Activated naive CD4-positive, alpha-beta T cell treated with anti-CD3 and anti-CD28 coated beads, Interleukin-2, amount 50 U/mL, for 16 hours (primary cell): ENCODE measurements at places on chromosomes 2 and 18.

GRCh38 chr2:65367524-65367923 lies 64.9 kb downstream of the SPRED2 start:
- DNase-seq, result no peak

GRCh38 chr2:26922405-26923188 lies 47.8 kb upstream of the MAPRE3 start:
- DNase-seq, result peak; percentile 32

GRCh38 chr2:236217926-236218325 lies 46.3 kb downstream of the ASB18 start:
- no peak for DNase-seq

DNA sequence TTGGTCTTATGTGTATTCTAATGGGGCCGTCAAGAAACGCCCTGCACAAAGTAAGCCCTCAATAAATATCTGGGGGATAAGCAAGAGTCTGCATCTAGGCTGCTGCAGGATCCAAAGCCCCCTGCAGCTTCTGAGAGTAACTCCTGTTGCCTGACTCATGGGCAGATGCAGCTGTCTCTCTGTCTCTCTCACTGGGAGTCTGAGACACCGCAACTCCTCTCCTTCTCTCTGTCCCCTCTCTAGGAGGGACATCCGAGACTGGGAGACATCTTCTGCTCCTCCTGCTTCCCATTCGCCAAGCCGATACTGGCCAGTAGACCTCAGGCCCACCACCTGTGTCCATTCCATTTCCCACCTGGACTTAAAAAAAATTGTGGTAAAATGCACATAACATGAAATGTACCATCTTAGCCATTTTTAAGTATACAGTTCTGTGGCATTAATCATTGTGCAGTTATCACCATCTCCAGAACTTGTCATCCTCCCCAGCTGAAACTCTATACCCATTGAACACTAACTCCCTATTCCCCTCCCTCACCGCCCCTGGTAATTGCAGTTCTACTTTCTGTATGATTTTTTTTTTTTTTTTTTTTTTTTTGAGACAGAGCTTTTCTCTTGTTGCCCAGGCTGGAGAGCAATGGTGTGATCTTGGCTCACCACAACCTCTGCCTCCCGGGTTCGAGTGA lies 20.1 kb downstream of the DYSF start:
- DNase-seq, result no peak

DNA sequence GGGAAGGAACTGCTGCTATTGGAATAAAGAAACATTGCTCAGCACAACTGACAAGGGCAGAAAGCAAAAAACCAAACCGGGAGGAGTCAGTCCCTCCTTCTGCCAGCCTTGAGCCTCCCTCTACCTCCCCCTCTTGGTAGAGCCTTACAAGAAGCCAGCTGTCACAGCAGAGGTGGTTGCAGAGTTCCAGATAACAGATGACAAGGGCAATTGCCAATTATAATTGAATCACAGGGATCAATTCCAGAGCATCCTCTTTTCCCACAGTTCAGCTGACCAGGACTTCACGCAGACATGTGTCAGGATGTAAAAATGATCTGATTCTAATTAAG lies 548.2 kb upstream of the LRRTM1 start:
- no peak for DNase-seq

- no peak for DNase-seq
Observed at GRCh38 chr2:69993708-69994107, 32.3 kb upstream of the ASPRV1 start.

DNA sequence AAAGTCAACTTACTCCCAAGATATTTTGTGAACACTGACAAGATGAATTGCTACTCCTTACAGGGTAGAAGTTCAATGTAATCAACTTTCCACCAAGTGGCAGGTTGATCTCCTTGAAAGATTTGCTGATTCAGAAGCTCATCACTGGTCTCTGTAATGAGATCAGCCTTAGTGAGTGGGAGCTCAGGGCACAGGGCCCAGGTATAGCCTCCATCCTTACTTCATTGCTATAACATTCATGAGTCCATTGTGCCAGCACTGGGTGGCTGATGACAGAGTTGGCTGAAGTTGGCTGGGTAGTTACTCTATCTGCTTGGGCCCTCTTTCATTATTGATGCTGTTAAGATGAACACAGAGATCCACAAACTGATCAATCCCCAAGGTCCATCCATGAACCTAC lies 379.0 kb downstream of the IRS1 start:
- no peak for DNase-seq

DNA sequence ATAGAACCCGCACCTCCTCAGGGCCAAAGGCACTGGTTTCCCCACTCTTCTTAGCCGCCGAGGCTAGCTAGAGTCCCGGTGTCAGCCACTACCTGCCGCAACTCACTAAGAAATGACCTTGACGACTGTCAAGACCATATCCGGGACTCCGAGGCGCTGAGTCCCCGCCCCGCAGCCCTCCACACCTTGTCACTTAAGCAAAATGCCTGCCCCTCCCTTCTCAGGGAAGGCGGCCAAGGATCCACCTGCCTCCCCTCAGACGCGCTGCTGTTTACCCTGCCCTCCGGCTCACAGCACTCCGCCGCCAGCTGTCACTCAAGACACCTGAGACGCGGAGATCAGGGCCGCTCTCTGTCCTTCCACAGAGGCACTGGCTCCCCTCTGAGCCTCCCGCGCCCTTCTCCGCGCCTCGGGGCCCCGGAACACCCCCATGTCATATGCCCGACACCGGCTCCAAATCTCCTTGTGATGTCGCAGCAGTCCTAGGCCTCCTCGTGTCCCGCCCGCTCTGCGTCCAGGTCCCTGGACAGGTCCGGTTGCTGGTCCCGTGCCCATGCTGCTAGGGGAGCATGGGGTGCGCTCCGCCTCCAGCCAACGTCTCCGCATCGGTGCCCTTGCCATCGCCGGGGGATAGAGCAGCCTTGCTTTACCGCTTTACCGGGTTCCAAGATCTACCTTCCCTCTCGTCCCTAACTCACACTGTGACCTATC lies 32.5 kb upstream of the REG3G start:
- no peak for DNase-seq

DNA sequence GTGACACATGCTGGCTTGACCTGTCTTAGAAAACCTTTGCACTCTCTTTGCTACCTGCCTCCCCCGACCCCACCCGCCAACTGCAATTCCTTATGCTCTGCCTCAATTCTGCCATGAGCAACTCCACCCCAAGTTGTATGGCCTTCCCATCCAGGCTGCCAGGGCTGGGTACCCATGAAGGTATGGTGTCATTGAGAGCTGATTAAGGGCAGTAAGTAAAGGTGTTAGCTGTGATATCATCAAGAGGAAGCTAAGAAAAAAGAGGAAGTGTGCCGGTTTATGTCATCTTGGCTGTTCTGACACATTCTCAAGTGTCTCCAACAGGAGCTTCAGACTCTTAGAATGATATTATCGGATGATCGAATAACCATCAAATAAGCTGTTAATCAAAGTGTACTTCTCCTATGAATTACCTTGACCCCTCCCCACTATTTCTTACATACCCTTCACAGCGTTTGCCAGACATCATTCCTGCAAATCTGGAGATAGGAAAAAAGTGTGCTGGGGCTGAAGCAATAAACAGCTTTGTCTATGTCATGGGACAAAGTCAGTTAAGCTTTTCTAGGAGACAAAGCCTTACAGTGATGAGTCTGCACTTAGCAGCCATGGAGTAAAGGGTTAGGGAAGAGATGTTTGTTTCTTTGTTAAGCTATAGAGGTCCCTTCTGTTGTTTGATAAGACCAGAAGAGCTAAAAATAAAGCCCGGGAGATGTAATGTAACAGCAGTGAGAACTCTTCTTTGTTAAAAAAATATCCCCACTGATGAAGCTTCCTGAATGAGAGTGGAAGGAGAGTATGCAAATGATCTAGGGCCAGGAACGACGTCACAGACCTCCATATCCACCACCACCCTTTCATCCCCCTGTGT lies 40.4 kb upstream of the SMAD2 start:
- DNase-seq, result no peak

DNA sequence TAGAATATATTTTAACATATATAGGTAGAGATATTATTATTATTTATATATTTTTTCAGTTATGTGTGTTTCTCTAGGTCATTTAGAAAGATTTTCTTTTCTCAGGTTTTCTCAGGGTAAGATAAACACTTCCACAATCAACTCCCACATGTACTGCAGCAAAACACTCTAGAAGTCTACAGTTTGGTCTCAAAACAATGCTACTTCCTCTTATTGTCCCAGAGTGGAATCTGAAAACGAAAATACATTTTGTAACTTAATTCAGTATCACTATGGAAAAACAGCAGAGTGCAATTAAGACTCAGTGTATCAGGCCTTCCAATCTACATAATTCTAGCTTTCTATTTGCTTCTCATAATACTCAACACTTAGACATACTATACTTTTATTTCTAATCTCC lies 190.1 kb upstream of the SLC35G4 start:
- DNase-seq, result no peak

DNA sequence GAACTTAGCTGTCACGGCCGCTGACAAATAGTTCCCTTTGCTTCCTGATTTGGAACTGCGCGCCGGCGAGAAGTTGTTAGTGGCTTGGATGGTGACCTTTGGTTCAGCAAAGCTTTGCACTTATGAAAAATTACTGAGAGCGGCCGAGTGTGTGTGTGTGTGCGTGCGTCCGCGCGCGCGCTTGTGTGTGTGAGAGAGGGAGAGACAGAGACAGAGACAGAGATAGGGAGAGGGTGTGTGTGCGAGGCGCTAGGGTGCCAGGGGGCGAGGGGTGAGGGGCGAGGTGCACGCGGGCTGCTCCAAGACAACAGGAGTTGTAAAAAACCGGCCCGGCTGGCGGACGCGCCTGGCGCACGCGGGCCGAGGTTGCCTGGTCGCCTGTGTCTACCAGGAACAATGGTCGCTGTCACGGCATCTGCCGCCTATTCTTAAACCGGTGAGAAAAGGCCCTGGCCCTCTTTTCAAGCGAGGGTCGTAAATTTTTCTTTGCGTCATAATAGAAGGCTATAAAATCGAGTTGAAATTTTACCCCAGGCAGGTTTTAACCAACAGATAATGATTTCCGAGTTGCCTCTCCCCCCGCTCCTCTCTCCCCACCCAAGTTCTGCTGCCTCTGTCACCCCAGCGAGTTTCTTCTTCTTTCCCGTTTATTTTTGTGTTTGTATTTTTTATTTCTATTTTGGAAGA lies 535 bp downstream of the HOXD3 start:
- DNase-seq, result no peak

- no peak for DNase-seq
Observed at GRCh38 chr18:78735131-78736014, 244.2 kb upstream of the SALL3 start.

DNA sequence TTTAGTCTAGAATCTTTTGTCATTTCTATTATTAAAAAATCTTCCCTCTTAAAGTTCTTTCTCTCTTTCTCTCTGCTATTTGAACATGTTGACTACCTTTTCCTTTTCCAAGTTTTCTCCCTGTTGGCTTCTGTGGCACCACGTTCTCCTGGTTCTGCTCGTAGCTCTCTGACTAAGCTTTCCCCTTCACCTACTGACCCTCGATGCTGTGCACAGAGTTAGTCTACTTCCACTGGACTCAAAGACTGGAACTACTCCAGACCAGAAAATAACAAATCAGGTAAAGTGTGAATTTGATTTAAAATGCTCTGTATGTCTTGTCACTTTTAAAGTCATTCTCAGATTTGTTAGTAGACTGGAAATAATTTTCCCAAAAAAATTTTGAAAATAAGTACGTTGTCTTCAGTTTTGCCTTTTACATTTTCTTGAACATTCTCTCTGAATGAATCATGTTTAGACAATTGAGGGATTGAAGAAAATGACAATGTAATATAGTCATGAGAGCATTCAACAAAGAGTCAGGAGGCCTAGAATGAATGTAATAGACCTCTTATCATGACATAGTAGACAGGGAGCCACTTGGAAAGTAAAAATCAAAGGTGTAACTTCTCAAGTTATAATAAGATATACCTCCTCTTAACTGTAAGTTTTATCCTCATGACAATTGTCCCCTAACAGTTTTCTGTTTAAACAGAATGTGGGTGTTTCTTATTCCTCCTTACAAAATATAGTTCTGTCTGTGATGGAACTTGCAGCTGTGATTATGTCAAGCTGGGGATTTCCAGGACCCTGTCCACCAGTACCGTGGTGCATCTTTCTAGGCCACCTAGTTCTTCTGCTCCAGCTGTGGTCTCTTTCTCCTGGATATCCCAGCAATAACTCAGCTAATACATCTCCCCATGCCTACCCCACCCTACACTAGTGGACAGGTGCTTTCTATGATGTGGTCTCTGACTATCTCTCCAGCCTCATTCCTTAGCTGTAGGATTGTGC lies 25.5 kb downstream of the ITPRID2 start:
- no peak for DNase-seq

DNA sequence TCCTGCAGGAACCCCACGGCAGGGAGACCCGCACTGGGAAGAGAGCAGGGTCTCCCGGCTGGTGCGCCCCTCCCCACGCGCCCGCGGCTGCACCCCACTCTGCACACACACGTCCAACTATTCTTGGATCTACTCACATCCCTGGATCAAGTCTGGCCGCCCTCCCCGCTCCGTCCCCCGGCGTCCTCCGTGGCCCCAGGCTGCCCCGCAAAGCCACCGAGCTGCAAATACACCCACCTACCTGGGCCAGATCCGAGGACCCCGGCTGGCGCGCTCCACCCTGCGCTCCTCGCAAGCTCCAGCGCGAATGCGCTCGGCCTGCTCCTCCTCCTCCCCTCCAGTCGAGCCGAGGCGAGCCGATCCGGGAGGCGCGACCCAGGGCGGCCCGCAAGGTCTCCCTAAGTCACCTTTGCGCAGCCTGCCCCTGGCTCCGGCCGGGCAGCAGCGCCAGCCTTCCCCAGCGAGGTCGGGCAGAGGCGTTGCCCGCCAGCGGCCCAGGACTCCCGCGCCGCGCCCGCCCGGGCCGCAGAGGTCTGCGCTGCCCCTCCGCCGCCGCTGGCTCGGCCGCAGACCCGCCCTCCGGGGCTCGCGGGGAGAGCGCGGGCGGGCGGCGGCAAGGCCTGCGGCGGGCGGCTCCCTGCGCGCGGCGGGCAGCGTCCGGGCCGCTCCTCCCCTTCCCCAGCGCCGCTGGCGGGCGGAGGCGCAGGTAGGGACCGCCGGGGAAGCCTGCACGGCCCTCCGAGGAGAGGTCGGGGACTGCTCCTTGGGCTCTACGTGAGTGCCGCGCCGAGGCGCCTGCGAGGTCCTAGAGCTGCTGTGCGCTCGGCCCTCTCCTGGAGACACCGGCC lies 126.0 kb downstream of the OSBPL1A start:
- DNase-seq, result peak; percentile 14

DNA sequence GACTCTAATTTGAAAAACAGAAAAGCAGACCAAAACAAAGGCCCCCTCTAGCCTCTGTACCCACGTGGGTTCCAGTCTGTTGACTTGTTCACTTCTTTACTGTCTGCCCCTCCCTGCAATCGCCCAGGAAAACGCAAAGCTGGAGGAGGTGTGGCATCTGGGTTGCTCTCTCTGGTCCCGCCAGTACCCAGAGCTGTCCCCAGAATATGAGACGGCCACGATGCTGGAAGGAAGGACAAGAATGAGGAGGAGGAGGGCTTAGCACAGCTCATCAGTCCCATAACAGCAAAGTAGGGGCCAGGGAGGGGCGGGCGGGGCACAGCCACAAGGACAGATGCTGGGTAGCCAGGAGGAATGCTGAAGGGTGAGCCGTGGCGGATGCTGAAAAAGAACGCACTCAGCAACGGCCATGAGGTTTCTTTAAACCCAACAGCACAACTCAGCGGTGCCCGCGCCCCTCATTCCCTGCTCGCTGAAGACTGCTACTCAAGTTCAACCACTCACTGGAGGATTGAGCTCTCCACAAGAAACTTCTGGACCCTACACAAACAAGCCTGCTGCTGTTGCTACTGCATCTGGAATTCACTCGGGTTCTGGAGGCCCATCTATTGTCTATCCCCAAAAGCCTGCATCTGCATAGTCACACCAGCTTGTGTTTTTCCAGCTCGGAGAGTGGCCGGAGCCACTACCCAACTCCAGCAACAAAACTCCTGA lies 187.7 kb downstream of the HDAC4 start:
- DNase-seq, result no peak

- DNase-seq, result no peak
Observed at GRCh38 chr2:96874198-96874831, 4.4 kb upstream of the SEMA4C start.
